ENCODE measurements at places on chromosomes 2 and 18.

GRCh38 chr2:20052861-20053281, 1.4 kb upstream of the LAPTM4A start:
- no peak for DNase-seq

DNA sequence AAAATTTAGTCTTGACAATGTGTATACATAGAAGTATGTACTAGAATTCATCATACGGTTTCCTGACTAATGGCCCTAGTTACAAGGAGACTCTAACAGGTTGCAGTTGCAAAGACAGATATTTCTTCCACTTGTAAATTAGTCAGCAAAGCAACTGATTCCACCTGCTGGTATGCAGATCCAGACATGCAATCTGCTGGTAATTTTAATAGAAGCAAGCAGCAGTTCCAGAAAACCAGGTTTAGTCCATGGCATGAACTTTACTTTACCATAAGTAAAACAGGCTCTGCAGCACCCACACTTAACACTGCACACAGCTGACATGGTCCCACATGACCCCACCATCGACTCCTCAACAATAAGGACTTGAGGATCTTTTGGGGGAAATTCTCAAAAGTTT, 110.9 kb upstream of the SP3 start:
- DNase-seq = no peak

GRCh38 chr2:86775338-86775737, 15.4 kb downstream of the CD8A start:
- no peak for DNase-seq

DNA sequence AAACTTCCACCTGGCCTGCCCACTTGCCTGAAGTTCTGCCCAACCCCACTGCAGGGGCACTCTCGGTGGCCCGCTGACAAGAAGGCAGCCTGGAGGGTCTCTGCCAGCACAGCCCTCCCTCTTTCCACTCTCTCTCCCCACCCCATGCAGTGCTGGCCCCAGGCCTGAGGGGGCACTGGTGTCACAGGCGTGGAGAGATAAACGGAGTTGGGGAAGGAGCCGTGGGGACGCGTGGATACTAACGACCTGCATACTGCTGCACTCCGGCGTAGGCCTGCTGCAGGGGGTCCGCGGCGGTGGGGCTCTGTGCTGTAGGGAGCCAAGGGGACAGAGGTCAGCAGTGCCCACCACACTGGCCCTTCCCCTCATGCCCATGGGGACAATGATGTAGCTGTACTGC, 299.3 kb downstream of the CELF4 start:
- DNase-seq = no peak

- DNase-seq = no peak
These were observed 771.6 kb downstream of the CNTNAP5 start for GRCh38 chr2:124796647-124797046.

GRCh38 chr2:189751080-189751658, 11.4 kb downstream of the OSGEPL1 start:
- no peak for DNase-seq

DNA sequence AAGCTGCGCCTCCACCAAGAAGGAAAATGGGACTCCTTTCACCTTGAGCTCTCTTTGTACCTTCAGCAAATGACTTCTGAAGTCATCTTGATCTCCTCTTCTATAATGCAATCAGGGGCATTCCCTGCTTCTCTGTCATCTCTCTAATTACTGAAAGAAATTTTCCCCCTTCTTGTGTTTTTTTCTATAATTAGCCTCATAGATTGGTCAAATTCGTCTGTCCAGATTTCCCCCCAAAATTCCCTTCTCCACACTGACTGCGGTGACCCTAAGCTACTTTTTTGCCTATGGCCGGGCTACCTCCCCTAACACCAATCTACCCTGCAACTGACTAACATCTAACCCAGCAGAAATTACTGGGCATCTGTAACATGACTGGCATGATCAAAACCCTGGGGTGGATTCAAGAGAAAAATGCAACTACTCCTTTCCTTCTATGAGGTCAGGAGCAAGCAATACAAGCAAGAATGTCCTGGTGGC, 168.6 kb downstream of the BCL2 start:
- DNase-seq = no peak

DNA sequence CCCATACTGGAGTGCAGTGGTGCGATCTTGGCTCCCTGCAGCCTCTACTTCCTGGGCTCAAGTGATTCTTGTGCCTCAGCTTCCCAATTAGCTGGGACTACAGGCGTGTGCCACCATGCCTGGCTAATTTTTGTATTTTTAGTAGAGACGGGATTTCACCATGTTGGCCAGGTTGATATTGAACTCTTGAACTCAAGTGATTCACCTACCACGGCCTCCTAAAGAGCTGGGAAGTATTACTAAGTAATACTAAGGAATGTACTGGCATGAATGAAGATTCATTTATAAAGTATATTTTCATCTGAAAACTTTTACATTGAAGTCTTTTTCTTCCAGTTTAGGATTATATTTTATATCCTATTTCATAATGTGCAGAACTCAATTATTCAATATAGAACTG, 38.1 kb downstream of the NUP35 start:
- no peak for DNase-seq

GRCh38 chr2:3428577-3428976, 49.1 kb downstream of the TRAPPC12 start:
- DNase-seq = no peak

DNA sequence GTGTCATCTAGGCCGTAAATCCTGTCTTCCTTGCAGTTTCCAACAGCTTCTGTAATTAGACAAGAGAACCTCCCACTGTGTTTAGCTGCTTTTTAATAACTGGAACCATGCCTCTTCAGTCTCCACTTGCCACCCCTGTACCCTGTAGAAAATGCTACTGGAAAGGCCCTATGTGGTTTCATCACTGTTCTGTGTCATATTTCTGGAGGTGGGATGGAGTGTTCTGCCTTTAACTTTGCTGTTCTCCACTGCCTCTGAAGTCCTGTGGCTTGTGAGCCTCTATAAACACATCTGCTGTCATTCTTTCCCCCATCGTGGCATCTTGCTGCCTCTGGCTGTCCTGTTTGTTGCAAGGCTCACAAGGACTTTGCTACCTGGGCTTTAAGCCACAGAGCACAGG, 17.9 kb downstream of the MGAT5 start:
- DNase-seq = no peak

DNA sequence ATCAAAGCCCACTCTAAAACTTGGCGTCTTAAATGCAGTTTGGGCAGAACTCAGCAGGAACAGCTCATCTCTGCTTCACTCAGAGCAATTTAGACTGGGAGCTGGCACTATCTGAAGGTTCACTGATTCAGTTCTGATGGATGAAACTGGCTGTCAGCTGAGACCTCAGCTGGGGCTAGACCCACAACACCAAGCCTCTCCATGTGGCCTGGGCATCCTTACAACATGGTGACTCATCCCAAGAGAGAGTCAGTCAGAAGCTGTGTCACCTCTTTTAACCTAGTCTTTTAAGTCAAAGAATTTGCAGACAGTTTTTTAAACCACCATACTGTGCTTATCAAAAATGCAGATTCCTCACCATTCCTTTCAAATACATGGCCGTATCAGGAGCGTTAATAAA, 62.6 kb upstream of the ZNF397 start:
- DNase-seq = no peak

- no peak for DNase-seq
These were observed 1384.4 kb upstream of the PIK3C3 start for GRCh38 chr18:40570615-40571014.

DNA sequence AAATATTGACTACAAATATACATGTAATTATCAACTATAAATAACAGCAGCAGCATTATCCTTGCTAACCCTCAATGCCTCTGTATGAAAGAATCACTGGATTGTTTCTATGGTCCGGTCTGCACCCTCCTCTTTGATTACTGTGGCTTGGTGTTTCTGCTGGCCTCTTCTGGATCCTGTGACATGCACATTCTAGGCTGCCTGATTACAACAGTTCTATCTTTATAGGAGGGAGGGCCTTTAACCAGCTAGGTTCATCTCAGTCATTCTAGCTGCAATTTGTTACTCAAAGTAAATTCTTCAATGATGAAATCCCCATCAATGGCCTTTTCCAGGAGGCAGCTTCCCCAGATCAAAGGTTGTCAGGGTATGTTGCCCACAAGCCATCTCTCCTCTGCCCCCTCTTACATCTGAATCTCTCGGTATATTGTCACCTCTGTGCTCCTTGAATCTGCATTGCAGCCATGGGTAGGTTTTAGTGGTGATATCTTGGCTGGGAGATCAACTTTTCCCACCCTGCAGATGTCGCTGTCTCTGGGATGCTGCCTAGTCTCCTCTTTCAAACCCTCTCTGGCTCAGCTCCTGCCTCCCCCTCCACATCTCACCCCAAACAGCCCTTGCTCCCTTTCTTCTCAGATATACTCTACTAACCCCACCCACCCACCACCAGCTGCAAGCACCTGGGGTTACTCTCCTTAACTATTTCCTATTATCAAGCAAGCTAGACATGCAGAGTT, 106.2 kb upstream of the BZW1 start:
- DNase-seq = no peak

- no peak for DNase-seq
These were observed 2.1 kb downstream of the DCTN1 start for GRCh38 chr2:74378007-74378406.

GRCh38 chr2:239687441-239687840, 286.6 kb upstream of the HDAC4 start:
- DNase-seq = no peak

DNA sequence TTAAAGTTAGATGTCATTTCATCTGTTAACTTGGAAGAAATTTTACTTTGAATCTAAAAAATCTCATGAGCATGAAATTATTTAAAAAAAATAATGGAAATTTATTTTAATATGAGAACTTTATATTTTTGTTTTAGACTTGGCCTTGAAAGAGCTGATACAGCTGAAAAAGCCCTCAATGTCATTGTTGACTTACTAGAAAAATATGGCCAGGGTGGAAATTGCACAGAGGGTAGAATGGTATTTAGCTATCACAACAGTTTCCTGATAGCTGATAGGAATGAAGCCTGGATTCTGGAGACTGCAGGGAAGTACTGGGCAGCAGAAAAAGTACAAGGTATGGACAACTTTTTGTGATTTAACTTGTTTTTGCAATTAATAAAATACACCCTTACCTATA, 5.3 kb downstream of the SCRN3 start:
- DNase-seq = no peak

DNA sequence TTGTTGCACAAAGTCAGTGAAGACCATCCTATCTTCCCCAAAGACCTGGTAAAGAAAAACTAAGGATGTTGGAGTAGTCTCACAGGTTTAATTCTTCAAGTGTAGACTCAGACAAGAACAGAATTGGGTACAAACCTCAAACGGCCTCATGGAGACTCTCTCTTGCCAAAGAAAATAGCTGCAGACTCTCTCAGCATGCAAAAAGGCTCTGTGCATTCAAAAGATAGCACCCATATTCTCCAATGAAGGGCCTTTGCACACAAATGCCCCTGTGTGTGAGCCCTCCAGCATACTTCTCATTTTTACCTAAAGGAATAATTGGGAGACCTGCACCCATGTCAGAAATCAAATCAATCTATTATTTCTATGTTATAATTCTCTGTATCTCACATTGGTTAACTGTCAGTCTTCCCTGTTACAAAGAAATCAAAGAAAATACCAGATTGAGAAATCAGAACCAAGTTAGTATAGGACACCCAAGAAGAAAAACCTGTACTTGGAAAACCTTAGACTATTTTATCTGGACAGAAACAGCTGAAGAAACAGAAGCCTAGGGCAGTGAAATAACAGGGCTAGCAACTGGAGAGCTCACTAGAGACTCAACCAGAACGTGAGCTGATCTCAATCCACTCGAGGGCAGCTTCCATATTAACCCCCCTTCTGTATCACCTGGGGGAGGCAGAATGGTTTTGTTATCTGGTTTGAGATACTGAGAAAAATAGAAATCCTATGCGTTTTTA, 134.7 kb upstream of the DNAJC10 start:
- DNase-seq = no peak

DNA sequence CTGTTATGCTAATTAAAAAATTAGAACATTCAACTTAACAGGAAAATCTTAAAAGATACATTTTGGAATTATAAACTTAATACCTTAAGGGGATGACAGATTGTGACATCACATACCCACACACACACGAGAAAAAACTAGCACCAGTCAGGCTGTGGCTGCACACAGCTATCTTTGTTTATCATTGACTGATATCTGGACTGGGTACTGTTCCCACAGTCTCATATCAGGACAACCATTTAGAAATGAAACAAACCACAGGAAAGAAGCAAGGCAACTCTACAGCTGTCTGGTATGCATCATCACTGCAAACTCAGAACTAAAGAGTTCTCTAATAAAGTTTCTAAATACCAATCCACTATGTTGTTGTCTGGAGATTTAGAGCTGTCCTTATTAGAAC, 210.9 kb upstream of the SMAD7 start:
- DNase-seq = peak; percentile 18

- DNase-seq = no peak
These were observed 69.7 kb downstream of the EIPR1 start for GRCh38 chr2:3307901-3308300.

GRCh38 chr2:214410918-214411554, at the start of gene VWC2L:
VWC2L (plus strand) TSS chr2:214411054; CDS start chr2:214414194, 3,140 bp downstream.
- DNase-seq = peak; percentile 2

DNA sequence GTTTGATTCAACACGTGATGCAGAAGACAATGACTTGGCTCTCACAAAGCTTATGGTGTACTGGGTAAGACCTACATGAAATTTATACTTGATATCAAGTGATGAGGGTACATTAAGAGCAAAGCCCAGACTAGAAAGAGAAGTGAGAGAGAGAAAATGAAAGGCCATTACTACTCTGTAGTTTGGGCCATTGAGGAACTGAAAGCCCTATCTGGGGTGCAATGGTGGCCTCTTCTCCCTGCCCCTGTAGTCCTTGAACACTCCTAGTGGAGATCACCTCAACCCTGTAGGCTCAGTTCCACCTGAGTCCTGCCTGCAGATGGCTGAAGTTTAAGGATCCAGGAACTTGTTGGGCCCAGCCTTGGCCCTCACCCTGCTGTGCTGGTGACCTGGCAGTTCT, 569.8 kb upstream of the MEX3C start:
- DNase-seq = no peak

DNA sequence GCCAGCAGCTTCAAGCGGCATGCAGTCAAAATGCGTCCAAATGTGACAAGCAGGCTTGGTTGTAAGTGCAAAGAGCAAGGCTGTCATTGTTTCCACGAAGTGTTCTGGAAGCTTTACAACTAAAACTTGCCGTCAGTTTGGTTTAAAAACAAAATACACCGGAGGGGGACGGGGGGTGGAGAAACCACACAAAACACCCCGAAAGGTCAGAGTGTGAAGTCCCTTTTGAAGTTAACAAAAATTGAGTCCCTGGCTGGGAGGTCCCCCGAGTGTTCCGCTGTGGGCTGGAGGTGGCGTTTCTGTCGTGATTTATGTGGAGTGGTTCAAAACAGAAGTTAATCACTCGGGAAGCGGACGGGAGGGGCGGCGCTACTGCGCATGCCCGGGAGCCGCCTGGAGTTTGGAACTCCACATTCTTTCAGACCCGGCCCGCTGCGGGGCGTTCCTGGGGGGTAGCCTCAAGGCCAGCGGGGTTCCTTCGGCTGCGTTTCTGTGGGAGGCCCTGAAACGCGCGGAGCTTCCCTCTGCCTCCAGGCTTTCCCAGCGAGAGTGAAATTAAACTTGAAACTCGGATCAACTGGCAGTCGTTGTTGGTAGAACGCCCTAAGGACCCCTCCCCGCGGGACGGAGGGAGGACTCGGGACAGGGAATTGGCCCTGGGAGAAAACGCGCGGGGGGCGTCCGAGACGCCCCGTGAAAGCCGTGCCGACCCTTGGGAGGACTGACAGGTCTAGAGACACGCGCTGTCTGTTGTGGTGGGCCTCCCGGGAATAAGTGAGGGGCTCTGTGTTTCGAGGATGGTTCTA, 1.4 kb downstream of the TGIF1 start:
- peak; percentile 61 for DNase-seq

- no peak for DNase-seq
These were observed 24.8 kb upstream of the RPE start for GRCh38 chr2:209977386-209978239.

Measured in GDM1 (cell line).